ENCODE measurements at places on chromosomes 1 and 21.

- no peak for DNase-seq
These were observed 22.7 kb upstream of the IFNAR1 start for GRCh38 chr21:33302055-33302454.

- no peak for DNase-seq
These were observed 599.4 kb downstream of the LTN1 start for GRCh38 chr21:28393279-28393678.

- no peak for DNase-seq
These were observed 31.8 kb downstream of the CLEC20A start for GRCh38 chr1:178465011-178465410.

DNA sequence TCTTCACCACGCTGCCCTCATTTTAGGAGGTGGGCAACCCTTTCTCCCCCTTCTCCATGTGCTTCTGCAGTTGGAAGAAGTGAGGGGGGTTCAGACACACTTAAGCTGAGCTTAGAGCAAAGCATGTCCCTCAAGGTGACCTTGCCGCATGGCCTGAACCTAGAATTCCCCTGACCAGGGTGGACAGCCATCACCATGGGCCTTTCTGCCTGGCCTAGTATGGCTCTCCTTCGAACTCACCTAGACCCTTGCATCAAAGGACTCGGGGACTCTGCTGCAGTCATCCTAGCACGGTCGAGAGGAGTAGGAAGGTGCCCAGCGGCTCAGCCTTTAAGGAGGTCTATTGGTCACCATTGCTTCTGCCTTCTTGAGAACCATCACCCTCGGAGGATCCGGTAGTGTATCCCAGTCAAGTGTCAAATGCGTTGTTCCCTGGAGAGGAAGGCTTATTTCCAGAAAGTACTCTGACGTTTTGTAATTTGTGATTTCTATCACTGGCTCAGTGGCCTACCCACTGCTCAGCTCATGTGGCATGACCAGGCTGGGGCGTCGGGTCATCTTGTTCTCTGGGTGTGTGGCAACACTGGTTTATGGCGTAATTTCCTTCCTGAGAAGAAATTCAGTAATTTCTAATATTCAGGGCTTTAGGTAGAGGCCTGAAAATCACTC lies at the start of gene KCNE1:
Gene KCNE1, minus strand, starts transcription at position 424 of the 669 bp plus-strand sequence. CDS start 62,576 bp downstream, outside the sequence.
- no peak for DNase-seq

GRCh38 chr1:201507360-201507675 lies 395 bp upstream of the CSRP1 start:
- DNase-seq, result no peak

GRCh38 chr1:218546314-218546713 lies 201.2 kb downstream of the TGFB2 start:
- DNase-seq, result no peak

- DNase-seq, result no peak
These were observed 128.6 kb downstream of the HUNK start for GRCh38 chr21:32001390-32001789.

DNA sequence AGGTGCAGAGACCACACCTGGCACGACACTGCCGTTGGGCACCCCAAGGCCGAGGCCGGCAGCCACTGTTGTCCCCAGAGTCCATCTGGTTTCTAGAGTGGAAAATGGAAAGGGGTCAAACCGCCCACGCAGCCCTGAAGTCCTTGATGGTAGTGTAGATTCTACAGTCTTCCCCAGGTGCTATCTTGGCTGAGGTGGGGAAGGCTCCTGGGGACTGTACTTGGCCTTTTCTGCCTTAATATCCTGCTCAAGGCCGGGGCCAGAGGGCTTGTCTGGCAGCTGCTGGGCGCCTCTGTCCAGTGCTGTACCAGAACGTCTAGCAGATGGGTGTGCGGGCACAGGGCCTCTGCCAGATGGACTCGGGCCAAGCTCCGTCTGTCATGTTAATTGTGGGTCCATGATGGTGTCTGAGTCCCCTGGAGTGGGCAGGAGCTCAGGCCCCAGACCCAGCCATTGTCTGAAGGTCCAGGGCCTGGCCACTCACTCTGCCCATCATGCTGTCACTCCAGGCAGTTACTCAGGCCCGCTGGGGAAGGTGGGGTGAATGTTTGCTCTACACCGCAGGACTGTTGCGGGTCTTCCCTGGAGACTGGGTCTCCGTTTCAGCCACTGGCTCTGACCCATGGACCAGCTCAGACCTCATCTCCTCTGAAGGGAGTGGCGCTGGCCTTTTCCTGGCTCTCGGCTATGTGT lies 161.9 kb upstream of the COL6A1 start:
- no peak for DNase-seq

DNA sequence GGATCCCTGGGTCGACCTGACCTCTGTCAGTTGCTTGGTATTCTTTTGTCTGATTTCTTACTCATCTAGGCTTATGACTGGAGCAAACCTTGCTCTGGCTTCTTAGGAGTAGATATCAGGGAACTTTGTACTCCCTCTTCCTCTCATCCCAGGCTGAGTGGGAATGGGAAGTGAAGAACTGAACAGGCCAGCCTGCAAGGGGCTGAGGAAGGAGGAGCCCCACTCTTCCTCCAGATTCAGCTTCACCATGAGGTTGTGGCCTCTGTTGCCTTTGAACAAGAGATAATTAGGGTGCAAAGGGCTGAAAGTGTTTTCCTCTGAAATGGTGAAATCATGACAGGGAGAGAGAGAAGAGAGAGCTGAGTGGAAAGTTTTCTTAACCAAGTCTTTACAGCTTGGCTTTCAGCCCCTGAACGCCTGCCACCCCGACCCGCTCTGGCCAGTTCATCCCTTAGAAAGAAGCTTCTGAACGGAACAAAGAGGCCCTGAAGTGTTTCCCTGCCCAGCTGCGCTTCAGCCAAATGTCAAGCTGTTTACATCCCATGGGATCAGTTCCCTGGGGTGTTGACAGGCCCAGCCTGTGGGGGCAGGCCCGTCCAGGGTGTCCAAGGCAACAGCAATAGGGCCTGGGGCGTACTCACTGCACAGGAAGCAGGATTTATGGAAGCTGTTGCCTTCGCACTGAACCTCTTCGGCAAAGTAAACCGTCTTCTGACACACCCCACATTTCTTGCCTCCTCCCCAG lies 11.2 kb downstream of the CSRP1 start:
- DNase-seq, result no peak

- DNase-seq, result peak; percentile 19
These were observed 16.9 kb upstream of the EFCAB14 start for GRCh38 chr1:46735708-46736324.

- DNase-seq, result no peak
These were observed 127.1 kb upstream of the PKN2 start for GRCh38 chr1:88557014-88557413.

GRCh38 chr1:85278853-85279314 lies 2.5 kb upstream of the BCL10 start:
- DNase-seq, result peak; percentile 60

DNA sequence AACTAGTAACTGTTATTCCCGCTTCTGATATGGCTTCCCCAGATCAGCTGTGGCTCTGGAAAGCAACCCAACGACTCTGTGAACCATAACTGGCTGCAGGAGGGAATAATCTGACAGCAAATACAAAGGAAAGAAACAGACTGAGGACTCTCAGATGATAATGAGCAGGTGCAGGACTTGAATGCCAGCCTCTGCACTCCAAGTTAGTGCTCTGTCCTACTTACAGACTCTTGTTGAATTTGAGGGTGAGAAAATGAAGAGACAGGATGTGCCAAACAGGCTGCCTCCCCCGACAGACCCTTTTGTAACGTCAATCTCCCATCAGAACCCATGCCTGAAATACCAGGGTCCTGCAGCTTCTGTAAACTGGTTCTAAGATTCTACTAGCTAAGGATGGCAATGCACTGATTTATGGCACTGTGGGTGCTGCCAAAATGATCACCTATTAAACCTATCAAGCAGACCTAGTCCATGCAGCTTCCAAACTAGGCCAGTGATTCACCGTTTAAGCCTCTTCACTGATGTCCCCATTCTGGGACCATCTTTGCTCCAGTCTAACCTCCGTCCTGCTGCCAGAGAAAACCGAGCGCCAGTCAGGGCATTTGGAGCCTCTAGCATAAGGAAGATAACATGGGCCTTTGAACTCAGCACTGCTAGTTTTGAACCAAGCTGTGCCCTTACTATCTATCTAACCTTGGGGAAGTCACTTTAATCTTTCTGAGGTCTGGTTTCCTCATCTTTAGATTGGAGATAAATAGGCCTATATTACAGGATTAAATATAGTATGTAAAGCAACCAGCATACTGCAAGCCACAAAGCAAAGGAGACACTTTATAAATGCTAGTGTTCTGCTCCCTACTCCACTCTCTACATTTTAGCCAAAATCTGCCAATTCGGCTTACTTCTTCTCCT lies 4.8 kb downstream of the MKNK1 start:
- DNase-seq, result no peak

Measured in stimulated activated CD4-positive, alpha-beta T cell treated with anti-CD3 and anti-CD28 coated beads, Interleukin-4, amount 100 ng/mL, for 24 hours (primary cell).